Thoracic aorta endothelial cell (primary cell): ENCODE measurements at places on chromosomes 5 and 9. TPM values are rescaled to one million over a fixed set of nuclear protein-coding genes. Genes with fewer than 3 reads are reported as not detected.

Gene WDR31
- 0.50 and 0.53 TPM in 2 replicates for total RNA-seq

Gene KCTD16
- 0.07 and 0.27 TPM in 2 replicates for total RNA-seq

Gene NMUR2
- not detected in 2 replicates for total RNA-seq

Gene ESM1
- 411 and 422 TPM in 2 replicates for total RNA-seq

Gene SPATA31D3
- total RNA-seq = not detected in 2 replicates

Gene ANKRD18A
- 0.53 and 1.1 TPM in 2 replicates for total RNA-seq

Gene IPO11
- 137 and 145 TPM in 2 replicates for total RNA-seq

Gene DDX4
- not detected in 2 replicates for total RNA-seq

Gene FBLL1
- total RNA-seq = 0.07 and 0.27 TPM in 2 replicates

Gene ZBED3
- 3.8 and 4.7 TPM in 2 replicates for total RNA-seq

Gene CXXC5
- total RNA-seq = 4.0 and 6.0 TPM in 2 replicates

Gene LHX2
- total RNA-seq = not detected in 2 replicates

Gene HSPB3
- total RNA-seq = not detected in 2 replicates

Gene PCDHB14
- 0.14 and 0.53 TPM in 2 replicates for total RNA-seq

Gene COL23A1
- total RNA-seq = not detected in 2 replicates

Gene GARIN3
- not detected in 2 replicates for total RNA-seq

Gene POU5F2
- total RNA-seq = 3.2 and 3.9 TPM in 2 replicates

Gene ADAMTS12
- under 0.01 and 0.27 TPM in 2 replicates for total RNA-seq

Gene SLC6A3
- not detected in 2 replicates for total RNA-seq

Gene PCSK1
- 1.5 and 4.7 TPM in 2 replicates for total RNA-seq

Gene C9orf50
- total RNA-seq = not detected in 2 replicates

Gene GOLM1
- total RNA-seq = 76.7 and 87.0 TPM in 2 replicates

Gene NUTM2F
- not detected in 2 replicates for total RNA-seq
